ENCODE measurements at places on chromosomes 3 and 15.

- DNase-seq = no peak
Observed at GRCh38 chr3:31291818-31292217, 240.9 kb upstream of the STT3B start.

DNA sequence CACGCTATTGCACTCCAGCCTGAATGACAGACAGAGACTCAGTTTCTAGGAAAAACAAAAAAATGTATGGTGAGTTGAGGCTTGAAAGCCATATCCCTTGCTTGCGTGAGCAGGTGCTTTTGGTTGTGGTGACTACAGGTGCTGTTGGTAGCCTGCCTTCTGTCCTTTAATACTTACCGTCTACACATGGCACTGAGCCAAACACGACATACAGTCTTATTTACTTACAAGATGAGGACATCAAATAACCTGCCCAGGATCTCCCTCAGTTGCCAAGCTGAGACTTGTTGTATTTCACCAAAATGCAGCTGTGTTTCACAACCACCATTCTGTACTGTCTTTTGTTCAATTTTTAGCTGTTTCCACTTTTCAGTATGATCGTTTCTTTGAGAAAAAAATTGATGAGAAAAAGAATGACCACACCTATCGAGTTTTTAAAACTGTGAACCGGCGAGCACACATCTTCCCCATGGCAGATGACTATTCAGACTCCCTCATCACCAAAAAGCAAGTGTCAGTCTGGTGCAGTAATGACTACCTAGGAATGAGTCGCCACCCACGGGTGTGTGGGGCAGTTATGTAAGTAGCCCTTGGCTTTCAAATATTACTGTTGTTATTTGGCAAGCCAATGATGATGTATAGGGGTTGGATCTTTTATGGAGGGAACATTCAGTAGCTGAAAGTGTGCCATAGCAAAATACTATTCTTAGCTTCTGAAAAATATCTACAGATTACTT lies 6.5 kb downstream of the ALAS1 start:
- DNase-seq = no peak

DNA sequence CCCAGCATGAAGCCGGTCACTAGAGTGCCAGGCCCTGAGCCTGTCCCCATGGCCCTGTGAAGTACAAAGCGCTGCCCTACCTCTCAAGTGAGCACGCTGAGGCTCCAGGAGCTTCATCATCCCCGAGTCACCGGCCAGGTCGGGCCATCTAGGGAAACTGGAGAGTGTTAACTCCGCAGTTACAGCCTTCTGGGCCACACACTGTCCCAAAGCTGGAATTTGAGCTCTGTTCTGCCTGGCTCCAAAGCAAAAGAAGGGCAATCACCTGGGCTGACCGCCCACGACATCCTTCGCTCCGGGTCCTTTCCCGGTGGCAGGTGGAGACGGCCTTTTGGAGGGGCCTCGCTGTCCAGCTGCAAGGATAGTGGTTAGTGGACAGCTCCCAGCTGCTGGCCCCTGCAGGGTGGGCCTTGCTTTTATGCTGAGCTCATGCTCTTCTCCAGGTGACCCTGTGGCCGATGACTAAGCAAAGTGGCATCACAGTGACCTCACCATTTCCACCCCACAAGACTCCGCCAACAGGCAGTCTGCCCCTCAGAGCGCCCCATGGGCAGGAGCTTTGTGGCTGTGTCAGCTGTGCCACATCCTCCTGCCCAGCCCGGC lies 3.5 kb upstream of the MUC4 start:
- no peak for DNase-seq

DNA sequence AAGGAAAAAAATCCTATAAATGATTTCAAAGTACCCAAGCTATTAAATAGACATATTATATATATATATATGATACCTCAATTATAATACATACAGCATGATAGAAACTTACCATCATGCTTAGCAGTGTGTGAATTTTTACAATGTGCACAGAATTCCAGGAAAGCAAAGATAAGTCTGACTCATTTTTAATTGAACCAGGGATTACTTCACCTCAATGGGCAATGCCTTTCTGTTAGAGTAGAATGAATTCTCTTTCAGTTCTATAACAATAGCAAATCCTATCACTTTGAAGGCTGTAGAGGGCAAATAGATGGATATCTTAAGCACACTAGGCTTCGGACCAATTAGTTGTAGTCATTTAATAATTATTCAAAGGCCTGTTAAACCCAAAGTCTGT lies 54.8 kb upstream of the P3H2 start:
- DNase-seq = no peak

DNA sequence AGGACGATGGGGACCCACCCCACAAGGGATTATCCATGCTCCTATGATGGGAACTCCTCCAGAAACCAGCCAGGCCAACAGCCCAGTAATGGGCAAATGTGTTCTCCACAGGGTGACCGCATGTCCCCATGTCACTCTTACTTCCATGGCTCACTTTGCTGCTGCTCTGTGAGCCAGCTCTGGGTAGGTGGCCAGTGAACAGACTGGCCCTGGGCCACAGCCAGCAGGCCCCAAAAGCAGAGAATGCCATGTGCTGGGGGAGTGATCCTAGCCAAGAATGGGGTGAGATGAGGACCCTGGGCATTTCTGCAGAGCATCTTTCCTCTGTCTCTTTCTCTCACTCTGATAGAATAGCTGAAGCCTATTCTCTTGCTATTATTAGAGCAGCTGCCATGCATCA lies 391.4 kb downstream of the LRTM1 start:
- DNase-seq = no peak

DNA sequence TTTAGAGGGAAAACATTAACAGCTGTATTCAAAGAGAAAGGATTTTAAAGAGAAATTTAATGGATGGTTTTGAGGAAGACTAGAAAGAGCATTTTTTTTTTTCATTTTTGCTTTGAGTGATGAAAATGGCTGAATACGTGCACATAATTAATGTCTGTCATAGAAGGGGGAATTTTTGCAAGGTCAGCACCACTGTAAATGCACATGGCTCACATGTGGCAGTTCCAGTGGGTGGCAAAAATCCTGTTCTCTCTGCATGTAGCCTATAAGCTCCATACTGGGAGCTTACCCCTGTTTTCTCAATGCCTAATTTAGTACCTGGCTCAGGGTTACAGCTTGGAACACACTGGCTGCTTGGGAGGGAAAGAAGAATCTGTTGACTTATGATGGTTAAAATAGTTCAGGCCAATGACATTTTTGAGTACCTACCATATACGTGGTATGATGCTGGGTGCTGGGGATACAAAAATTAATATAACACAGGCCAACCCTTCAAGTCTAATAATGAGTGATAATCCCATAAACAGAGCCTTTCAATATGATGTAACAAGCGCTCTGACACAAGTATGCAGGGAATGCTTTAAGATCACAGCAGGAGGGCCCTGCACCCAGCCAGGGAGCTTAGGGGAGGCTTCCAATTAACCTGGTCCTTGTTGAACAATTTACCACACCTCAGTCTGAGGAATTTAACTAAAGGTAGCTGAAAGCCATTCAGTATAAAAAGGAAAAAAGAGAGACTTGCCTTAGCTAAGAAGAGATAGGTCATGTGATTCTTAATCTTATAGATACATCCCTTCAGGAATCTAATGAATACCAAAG lies 33.0 kb downstream of the HSPBAP1 start:
- DNase-seq = no peak

DNA sequence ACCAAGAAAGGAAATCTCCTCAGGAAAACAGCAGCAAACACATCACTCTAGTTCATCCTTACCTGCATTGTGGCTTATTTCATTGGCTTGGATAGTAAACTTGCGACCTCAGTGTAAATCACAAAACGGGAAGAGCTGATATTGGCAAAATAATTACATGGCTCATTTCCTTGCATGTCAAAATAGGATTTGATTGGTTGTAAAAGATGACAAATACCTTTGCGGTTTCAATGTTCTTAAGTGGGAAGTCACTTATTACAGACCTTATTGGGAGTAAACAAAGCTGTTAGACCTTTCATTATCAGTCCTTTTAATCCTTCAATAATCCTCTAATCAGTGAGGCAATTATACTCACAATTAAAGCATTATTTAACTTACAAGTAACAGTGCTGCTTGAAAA lies 590.6 kb downstream of the MAGI1 start:
- DNase-seq = no peak

DNA sequence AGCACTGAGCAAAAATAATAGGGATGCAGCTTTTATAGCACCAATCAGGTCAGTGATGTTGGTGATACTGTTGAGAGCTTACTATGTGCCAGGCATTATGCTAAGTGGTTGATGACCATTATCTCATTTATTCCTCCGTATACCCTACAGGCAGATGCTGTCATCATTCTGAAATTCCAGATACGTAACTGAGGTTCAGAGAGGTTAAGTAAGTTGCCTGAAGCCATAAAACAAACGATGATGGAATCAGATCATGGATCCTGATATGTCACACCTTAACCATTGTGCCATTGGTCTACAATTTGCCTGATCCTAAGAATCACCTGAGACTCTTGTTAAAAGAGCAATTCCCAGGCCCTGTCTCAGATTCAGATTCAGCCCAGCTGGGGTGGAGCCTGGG lies 49.5 kb downstream of the ST6GAL1 start:
- no peak for DNase-seq

GRCh38 chr15:70702584-70702983 lies 60.8 kb downstream of the UACA start:
- no peak for DNase-seq

GRCh38 chr3:146594843-146595482 lies 10.2 kb downstream of the PLSCR5 start:
- DNase-seq = no peak

DNA sequence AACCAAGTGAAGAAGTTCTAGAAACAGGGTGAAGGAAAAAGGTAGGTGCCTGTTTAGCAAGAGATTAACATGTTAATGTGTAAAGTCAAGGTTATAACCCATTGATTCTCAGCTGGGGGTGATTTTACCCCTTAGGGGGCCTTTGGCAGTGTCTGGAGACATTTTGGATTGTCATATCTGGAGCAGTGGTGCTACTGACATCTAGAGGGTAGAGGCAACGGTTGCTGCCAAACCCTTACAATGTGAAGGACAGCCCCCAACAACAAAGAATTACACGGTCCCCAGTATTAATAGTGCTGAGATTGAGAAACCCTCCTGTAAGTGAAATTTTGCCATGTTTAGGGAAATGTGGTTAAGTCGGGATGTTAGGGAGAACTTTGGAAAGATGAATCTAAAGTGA lies 74.7 kb downstream of the CRYBG3 start:
- DNase-seq = no peak

DNA sequence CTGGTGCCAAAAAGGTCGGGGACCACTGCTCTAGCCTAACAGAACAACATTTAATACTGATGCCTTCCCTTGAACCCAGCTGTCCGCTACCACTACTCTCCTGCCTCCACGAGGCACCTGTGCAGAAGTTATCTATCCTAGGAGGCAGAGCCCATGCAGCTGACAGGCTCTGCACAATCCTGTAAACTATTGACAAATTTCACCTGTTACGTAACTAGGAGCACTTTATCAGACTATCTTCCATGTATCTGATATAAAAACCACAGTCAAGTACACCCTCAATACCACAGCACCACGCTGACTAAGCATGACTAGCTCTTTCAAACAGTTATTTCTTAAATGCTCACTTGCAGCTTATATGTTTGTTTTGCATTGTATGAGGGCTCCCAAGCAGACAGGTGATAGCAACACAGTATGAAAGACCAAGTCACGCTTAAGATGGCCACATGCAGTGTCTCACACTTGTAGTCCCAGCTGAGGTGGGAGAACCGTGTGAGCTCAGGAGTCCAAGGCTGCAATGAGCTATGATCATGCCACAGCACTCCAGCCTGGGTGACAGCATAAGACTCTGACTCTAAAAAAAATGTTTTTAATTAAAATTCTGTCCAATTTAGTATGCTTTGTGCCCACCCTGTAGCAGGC lies 4.5 kb upstream of the IL17RC start:
- DNase-seq = no peak

- no peak for DNase-seq
Observed at GRCh38 chr3:105518203-105518602, 151.5 kb downstream of the ALCAM start.

- no peak for DNase-seq
Observed at GRCh38 chr3:3448468-3448867, 269.0 kb upstream of the CRBN start.

DNA sequence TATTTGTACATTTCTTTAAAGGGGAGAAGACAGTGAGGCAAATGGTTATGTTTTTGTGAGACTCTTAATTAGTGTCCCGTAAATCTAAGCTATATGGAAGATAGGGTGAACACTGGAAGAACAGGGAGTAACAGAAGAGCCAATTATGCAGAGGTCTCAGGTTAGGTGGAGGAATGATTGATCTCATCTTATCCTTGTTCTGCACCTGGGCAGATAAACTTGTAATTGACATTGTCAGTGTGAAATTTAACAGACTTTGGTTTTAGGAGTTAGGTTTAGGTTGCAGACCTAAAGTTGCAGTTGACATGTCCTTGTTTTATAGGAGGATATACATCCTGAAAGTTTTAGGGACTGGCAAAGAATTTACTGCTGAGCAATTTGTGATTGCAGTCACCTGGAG lies 3.1 kb upstream of the TWF2 start:
- no peak for DNase-seq

GRCh38 chr3:195036574-195036973 lies 234.4 kb downstream of the XXYLT1 start:
- no peak for DNase-seq

- DNase-seq = no peak
Observed at GRCh38 chr15:69046781-69047180, 32.3 kb downstream of the NOX5 start.

DNA sequence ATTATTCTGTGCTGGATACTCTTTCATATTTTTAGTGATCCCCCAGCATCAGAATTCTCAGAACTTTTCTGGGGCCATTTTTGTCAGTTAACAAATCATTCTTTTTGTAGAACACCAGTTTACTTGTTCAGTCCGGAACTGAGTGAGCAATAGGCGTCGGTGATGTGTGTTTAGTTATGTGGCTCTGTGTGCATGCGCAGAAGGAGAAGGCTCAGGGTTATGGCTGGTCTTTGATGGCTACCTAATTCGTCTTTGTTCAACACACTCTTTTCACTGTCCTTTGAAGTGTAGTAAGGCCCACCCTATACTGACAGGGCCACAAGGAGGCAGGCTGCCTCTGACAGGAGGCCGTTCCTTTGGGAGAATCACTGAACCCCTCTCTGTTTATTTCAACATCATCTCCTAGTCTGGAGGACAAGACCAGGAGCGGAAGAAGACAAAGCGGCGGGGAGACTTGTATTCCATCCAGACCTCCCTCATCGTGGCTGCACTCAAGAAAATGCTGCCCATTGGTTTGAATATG lies 158.2 kb upstream of the CHRM5 start:
- DNase-seq = no peak

GRCh38 chr3:167078070-167078622 lies 302.0 kb downstream of the ZBBX start:
- DNase-seq = no peak

GRCh38 chr3:38648659-38649499 lies 608 bp downstream of the SCN5A start:
- no peak for DNase-seq

GRCh38 chr15:66477011-66477410 lies 20.6 kb downstream of the SNAPC5 start:
- no peak for DNase-seq

GRCh38 chr3:108017587-108017986 lies 73.2 kb downstream of the CD47 start:
- DNase-seq = no peak

DNA sequence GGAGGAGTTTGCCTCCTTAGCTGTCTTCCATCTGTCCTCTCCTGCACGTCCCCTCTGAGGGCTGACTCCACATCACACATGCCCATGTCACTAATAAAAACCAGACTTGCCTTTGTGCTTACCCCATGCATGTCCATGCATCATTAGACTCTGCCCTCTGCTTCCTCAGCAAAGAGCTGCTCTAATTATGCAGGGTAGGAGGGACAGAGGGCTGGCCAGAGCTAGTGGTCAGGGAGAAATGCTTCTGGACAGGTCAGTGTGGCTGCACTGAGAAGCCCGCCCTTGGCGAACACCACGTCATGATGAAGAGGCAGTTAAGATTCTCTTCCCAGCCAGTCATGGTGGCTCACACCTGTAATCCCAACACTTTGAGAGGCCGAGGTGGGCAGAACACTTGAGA lies 8.9 kb downstream of the CA12 start:
- DNase-seq = no peak

Data from activated T-cell treated with anti-CD3 and anti-CD28 coated beads, Interleukin-2, amount 50 U/mL, for 1 hour (primary cell).